Muscle of leg (tissue), 16 donors: ENCODE measurements at places on chromosomes 12 and 14. TPM values are rescaled to one million over a fixed set of nuclear protein-coding genes. Genes with fewer than 3 reads are reported as not detected.
A peak's percentile ranks its signal among the peaks of the same experiment; 100 is the strongest.

DNA sequence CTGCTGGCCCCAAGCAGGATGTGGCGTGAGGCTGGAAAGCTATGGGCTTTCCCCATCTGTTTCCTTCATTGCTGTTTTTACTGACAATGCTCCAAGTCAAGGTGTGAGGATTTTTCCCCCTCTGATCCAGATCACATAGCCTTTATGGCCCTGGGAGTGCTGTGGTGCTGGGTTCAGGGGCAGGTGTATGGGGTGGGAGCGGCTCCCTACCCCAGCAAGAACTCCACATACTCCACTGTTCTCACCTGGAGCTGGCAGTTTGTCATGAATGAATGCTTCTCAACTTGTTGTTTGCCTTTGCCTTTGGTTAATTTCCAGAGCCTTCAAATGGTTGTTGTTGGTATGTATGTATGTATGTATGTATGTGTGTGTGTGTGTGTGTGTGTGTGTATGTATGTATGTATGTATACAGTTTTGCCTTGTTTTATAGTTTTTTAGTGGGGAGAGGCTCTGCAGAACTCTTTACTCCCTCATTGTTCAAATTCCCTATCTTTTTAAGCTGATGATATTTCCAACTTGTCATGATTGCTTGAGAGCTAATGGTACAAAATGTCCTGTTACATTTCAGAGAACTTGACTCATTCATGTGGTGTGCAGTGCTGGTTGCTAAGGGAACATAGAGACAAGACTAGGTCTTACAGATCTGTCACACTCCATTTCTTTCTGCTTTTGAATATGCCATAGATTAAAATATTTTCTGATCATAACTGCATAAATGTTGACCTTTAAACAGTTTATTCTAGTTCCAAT lies 36.6 kb upstream of the ASPG start:
- peak; percentile 11 for DNase-seq

DNA sequence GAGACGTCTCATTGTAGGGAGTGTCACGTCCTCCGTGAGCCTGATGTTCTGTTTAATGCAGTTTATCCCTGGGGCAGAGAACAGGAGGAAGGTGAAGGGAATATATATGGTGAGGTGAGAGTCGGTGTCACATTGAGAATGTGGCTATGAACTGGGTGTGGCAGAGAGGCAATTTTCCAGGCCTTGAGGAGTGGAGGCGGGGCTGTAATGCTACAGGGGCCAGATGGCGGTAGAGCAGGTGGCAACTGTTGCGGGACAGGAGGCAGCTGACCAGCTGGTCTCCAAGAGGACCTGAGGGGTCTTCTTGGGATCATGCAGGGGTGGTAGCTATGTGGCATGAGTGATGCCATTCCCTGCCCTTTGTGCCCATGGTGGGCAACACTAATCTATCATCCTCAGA lies 59.6 kb downstream of the CACNA1C start:
- no peak for DNase-seq

- DNase-seq, result no peak
Measured at GRCh38 chr12:132478845-132479244, 11.1 kb upstream of the FBRSL1 start.

DNA sequence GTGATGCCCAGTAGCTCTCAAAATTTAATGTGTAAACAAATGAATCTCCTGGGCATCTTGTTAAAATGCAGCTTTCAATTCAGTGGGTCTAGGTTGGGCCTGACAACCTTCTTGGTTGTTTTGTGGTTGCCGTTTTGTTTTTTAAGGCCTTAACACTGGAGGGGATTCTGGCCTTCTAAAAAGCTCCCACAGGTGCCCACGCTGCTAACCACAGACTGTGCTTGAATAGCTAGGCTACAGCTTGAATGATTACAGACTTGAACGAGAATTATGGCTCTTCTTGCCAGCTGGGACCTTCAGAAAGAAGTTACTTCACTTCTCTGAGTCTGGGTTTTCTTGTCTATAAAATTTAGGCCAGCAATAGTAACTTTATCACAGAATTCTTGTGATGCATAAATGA lies 1.3 kb upstream of the FLVCR2 start:
- no peak for DNase-seq

DNA sequence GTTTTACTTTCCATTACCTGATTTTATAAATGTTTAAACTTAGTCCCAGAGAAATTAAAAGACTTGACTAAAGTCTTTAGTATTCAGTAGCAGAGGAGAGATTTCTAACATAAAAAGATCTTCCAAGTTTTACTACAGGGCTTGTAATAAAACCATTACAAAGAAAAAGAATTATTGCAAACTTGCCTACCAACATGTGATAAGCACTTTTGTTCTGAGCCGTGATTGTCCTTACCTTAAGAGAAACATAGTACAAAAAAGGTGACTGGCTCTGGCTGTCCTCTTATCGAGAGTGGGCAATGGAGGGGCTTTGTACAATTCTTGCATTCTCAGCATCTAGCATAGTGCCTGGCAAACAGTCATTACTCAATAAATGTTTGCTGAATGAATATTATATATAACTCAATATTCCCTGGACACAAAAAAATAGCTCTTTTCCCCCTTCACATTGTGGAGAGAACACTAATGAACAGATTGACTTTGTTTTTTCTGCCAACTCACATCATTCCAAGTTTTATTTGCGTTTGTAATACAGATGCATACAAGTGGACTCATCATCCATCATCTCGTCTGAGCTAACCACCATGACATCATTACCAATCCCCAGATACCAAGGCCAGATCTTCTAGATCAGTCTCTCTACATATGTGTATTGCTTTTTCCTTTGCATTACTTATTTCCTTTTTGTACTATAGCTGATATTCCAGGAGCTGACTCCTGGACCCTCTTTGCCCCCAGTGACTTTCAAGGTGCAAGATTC lies 192.8 kb upstream of the EEA1 start:
- peak; percentile 70 for DNase-seq

- no peak for DNase-seq
Measured at GRCh38 chr12:13680916-13681315, 300.5 kb downstream of the GRIN2B start.

DNA sequence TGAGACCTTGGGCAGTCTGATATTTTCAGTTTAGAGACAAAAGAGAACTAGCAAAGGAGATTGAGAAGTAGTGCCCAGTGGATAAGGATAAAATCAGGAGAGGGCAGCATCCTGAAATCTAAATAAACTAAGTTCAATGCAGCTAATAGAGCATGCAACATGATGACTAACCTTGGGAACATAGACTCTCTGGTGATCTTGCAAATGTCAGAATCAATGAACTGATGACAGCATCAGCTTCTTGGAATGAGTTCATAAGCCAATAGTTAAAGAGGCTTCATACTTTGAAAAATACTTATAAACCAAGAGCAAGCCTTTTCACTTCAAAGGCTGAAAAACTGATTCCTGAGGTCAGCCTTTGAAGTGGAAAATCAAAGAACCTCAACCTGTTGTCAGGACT lies 8.2 kb downstream of the TAS2R19 start:
- DNase-seq, result no peak

DNA sequence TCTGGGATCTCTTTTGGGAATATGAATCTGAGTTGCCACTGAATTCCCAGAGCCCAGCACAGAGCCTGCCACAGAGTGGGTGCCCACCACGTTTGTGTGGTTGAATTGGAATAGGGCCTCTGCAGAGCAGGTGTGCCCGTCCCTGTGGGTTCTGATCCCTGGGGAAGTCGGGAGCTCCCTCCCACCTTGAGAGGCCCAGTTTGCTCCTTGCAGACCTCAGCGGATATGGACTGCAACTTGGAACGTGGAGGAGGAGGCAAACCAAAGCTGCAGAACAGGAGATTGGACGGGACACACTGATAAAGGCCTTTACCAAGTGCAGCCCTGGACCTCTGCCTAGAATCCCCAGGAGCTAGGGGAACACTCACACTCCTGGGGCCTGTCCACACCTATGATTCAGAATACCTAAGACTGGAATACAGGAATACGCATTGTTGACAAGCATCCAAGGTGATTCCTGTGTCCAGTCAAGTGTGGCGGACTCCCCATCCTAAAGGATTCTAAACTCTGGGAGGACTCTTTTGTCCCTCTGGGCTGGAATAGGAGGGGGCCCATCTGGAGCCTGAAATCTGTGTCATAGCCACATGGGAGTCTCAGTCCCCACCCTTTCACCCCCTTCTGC lies 2.4 kb downstream of the KRT76 start:
- no peak for DNase-seq

The TAS2R10 gene
- polyA plus RNA-seq, result 1.1 TPM

GRCh38 chr12:33533527-33533926 lies 93.9 kb upstream of the SYT10 start:
- DNase-seq, result no peak

The KRT3 gene
- 0.13 TPM for polyA plus RNA-seq

The GSC gene
- polyA plus RNA-seq, result 6.2 TPM

- DNase-seq, result no peak
Measured at GRCh38 chr12:125907351-125907750, 842.1 kb downstream of the AACS start.

DNA sequence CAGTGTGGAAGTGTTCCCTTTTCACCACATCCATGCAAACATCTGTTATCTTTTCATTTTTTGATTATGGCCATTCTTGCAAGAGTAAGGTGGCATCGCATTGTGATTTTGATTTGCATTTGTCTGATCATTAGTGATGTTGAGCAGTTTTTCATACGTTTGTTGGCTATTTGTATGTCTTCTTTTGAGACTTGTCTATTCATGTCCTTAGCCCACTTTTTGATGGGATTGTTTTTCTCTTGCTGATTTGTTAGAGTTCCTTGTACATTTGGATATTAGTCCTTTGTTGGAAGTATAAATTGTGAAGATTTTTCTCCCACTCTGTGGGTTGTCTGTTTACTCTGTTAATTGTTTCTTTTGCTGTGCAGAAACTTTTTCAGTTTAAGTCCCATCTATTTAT lies 244.5 kb upstream of the PRICKLE1 start:
- no peak for DNase-seq

The MLXIP gene
- polyA plus RNA-seq, result 23.9 TPM

DNA sequence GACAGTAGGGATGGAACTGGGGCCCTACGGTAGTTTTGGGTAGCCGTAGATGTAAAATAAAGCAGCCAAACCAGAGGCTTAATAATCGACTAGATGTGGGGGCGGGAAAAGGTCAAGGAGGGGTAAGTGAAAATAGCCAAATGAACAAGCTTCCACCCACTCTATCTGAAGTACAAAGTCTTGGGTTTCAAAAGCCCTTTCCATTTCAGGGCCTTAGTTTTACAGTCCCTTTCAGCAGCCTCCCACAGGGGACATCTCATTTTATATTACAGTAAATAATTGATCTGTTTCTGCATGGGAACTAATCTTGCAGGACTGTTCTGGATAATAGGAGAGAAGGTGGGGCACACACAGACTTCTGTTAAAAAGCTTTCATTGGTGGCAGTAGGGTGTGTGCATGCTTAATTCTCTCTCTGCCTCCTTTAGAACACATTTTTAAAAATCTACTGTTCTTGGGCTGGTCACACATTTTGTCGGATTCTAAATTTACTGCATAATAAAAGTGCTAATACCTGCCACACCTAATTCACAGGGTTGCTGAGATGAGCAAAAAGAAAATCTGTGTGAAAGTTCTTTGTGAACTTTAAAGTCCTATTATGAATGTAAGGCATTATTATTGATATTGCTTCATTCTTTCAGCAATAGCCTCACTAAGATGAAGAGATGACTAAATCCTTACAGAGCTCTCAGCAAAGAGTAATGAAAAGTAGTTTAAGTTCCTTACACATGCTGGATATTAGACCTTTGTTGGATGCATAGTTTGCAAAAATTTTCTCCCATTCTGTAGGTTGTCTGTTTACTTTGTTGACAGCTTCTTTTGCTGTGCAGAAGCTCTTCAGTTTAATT lies 104.6 kb downstream of the ITPR2 start:
- no peak for DNase-seq

The INHBE gene
- polyA plus RNA-seq, result 2.7 TPM

DNA sequence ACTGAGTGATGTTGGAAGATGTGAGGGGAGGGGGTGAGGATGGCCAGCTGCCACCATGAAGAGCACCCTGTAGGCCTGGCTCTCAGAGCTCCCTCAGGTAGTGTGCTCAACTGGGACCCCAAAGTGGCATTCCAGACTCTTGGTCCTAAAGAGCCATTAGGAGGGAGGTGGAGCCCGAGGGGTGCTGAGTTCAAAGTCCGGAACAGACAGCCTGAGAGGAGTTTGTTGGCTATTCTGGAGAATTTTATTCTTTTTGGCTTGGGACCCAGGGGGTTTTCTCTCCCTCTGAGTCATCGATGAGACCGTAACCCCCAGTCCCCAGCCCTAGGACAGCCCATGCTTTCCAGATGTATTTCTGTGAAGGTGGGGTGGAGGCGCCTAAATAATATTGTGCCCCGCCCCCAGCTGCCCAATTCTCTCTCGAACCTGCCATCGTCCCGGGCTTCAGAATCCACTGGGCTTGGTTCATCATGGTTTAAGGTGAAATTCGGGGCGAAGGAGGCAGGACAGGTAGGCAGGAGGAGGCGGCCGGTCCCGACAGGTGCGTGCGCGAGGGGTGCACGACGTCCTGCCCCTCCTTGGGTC lies 690 bp upstream of the RBP5 start:
- DNase-seq, result peak; percentile 53

The DNAI7 gene
- 0.78 TPM for polyA plus RNA-seq

DNA sequence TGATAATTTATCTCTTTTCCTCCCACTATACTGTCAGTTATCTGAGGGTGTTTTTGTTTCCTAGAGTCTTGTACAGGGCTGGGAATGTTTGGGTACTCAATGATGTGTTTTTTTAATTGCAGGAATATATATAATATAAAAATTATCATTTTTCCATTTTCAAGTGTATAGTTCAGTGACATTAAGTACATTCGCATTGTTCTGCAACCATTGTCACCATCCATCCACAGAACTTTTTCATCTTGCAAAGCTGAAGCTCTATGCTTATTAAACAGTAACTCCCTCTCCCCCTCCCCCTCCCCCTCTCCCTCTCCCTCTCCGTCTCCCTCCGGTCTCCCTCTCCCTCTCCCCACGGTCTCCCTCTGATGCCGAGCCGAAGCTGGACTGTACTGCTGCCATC lies 93.0 kb upstream of the MANSC4 start:
- DNase-seq, result no peak

GRCh38 chr14:82626156-82627066 lies 1092.8 kb upstream of the SEL1L start:
- DNase-seq, result no peak

- no peak for DNase-seq
Measured at GRCh38 chr12:45915405-45915804, 75.0 kb downstream of the SCAF11 start.

DNA sequence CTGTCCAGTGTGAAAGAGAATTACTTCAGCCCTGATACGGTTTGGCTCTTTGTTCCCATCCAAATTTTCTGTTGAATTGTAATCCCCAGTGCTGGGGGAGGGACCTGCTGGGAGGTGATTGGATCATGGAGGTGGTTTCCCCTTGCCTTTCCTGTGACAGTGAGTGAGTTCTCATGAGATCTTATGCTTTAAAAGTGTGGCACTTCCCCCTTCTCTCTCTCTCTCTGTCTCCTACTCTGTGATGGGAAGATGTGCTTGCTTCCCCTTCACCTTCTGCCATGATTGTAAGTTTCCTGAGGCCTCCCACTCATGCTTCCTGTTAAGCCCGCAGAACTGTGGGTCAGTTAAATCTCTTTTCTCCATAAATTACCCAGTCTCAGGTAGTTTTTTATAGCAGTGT lies 5.5 kb upstream of the SLC15A5 start:
- DNase-seq, result no peak

GRCh38 chr12:3186546-3187215 lies 109.5 kb downstream of the TSPAN9 start:
- DNase-seq, result no peak
